Foreskin melanocyte (primary cell): ENCODE measurements at places on chromosomes 6 and 20.

DNA sequence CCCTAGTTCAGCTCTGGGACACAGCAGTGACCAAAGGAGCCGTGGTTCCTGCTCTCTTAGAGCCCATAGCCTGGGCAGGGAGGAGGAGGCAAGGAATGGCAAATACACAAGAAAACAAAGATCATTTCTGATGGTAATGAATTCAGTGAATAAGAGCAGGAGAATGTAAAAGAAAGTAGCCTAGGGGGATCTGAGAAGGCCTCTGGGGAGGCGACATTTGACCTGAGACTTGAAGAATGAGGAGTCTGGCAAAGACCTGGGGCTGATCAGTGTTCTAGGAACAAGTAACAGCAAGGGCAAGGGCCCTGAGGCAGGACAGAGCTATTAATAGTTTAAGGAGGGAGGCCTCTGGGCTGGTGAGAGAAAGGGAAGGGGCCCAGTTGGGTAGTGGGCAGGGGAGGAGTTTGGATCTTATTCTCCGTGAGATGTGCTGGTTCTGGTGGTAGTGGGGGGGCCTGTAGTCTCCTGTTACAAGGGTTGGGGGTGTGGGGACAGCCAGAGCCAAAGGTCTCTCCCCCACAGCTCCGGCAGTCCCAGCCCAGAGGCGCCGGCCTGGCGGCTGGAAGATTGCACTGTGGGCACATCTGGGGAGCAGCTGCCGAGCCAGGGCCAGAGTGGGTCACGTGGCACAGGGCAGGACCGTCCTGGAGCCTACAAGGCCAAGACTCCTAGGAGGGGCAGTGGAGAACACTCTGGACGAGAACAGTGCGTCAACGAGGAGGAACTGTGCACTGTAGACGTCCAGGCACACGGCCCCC is 9.3 kb upstream of the ID1 start:
- peak; percentile 63 for DNase-seq

- DNase-seq, result no peak
Measured at GRCh38 chr6:42375007-42375635, 76.6 kb downstream of the TRERF1 start.

DNA sequence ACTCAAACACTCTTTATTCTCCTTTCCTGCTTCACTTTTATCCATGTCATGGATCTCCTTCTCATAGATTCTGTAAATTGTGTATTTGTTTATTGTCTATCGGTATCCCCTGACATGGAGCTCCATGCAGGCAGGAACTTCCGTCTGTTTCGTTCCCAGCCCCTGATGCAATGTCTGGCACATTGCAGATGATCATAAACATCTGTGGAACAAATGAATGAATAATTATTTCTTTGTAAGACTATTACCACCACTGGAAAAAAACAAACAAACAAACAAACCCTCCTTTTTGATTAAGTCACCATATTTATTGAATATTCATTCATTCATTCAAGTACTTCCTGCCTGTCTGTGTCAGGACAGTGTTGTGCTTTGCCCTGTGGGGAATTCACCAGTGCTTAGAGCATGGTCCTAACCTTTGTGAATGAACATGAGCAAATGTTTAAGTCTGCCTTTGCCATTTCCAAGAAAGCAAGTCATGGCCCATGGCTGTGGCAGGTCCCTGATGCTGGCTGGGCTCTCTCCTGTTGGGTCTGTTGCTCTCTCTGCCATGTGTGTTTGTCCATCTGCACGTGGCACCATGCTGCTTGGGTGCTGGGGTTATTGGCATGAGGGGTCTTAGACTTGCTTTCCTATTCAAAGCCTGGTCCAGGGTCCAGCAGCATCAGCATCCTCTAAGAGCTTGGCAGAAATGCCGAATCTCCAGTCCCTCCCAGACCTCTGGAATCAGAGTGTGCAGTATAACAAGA is 47.5 kb upstream of the NAA20 start:
- no peak for DNase-seq

DNA sequence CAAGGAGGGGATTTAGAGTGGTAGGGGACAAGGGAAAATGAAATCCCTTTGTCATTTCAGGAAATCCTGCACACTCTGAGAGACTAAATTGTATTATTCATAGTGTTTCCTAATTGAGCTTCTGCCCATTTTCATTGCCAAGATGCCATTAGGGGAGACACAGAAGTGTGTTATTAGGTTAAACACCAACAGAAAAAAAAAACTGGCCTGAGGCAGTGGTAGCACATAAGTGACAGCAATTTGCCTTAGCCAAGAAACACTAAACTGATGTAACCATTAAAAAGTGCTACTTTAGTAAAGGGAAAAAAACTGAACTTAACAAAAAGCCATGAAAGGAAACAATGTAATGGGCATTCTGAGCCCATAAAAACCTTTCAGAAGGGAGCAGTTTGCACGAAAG is 270.5 kb upstream of the PLN start:
- no peak for DNase-seq

- peak; percentile 14 for DNase-seq
Measured at GRCh38 chr20:57498425-57499400, 26.2 kb downstream of the CTCFL start.

DNA sequence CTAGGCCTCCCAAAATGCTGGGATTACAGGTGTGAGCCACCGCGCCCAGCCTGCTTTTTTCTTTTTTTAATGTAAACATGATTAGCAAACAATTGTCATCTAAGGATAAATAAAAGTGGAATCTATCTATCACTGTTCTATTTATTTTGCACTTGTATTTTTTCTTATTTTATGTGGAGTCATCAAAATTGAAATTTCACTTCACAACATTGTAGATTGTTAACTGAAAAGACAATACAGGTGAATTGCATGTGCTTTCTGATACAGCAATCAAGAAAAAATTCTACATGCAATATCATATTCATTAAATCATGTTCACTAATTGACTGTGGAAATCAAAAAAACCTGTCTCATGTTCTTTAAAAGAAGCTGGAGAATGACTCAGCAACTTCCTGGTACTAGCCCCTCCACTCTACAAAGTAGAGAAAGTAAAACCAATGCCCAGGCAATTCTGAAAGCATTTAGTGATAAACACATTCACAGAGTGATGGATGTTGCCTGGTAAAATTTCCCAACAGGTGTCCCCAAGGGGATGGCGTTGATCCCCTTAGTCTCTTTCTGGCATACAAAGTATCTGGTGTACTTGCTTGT is 10.7 kb upstream of the RFX6 start:
- DNase-seq, result no peak

- DNase-seq, result no peak
Measured at GRCh38 chr20:48604936-48605335, 222.9 kb downstream of the PREX1 start.

GRCh38 chr6:156585859-156586258 is 191.3 kb upstream of the ARID1B start:
- DNase-seq, result no peak

DNA sequence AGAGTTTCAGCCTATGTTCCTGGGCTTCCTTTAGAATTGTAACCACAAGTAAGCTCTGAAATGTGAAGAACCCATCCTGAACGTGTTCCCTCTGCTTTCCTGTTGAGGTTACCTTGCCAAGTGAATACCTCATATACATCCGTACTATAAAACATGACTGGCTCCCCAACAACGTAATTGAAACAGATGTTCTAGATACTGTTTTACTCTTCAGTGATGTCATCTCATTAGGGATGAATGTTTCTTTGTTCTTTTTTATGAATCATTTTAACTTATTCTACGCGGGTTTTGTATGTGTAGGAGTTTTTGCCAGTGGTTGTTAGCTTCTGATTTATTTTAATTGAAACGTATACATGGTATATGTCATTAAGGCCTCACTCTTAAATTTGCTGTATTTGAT is 166.8 kb downstream of the SAMD5 start:
- DNase-seq, result no peak

GRCh38 chr20:51199920-51200319 is 177.0 kb upstream of the KCNG1 start:
- no peak for DNase-seq

DNA sequence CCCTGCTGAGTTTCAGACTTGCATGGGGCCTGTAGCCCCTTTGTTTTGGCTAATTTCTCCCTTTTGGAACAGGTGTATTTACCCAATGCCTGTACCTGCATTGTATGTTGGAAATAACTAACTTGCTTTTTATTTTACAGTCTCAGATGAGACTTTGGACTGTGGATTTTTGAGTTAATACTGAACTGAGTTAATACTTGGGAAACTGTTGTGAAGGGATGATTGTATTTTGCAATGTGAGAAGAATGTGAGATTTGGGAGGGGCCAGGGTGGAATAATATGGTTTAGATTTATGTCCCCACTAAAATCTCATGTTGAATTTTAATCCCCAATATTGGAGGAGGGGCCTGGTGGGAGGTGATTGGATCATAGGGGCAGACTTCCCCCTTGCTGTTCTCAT is 99.1 kb upstream of the IRAK1BP1 start:
- DNase-seq, result no peak

GRCh38 chr20:23315099-23315498 is 35.5 kb upstream of the NXT1 start:
- DNase-seq, result no peak

GRCh38 chr6:149963462-149964307 is at the start of gene ULBP1:
ULBP1 (plus strand) TSS chr6:149963943; CDS start chr6:149964050, 107 bp downstream.
- DNase-seq, result peak; percentile 26

DNA sequence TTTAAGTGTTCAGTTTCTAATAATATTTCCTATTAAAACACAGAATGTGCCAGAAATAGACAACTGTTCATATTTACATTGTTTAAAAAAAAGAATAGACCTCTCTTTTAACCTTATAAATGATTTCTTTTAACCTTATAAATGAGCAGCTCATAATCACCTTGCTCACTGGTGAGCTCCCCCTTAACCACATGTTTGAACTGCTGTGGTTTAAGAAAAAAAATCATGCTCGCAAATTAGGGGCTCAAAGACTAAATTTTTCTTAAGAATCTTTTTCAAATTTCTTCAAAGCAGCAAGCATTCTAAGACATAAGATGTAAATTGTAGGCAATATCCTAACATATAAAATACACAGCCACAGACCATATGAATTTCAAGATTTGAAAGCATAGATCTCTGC is 32.8 kb downstream of the FAM8A1 start:
- no peak for DNase-seq

DNA sequence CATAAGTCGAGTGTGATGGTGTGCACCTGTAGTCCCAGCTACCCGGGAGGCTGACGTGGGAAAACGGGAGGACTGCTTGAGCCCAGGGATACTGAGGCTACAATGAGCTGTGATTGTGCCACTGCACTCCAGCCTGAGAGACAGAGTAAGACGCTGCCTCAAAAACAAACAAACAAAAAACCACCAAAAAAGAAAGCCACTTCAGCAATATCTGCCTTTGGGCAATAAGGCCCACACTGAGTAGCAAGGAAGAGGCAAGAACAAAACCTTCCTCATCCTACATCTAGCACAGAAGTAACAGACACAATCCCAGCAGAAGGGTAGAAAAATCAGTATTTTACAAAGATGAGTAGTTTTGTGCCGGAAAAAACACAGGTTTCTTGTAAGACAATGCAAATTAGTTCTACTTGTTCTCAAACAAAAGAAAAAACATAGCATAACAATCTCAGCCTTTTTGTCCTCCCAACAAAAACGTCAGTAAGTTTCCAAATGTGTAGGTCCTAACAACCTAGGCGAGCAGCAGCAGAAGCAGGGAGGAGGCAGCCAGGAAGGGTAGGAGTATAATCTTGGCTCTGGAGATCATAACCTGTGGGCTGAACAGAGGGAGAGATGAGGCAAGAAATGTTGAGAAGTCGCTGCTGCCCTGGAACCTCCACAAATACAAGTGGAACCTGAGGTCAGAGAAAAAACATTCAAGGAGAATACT is 5.7 kb downstream of the PPP1R10 start:
- DNase-seq, result no peak

GRCh38 chr6:55299286-55299985 is 27.8 kb upstream of the GFRAL start:
- no peak for DNase-seq

DNA sequence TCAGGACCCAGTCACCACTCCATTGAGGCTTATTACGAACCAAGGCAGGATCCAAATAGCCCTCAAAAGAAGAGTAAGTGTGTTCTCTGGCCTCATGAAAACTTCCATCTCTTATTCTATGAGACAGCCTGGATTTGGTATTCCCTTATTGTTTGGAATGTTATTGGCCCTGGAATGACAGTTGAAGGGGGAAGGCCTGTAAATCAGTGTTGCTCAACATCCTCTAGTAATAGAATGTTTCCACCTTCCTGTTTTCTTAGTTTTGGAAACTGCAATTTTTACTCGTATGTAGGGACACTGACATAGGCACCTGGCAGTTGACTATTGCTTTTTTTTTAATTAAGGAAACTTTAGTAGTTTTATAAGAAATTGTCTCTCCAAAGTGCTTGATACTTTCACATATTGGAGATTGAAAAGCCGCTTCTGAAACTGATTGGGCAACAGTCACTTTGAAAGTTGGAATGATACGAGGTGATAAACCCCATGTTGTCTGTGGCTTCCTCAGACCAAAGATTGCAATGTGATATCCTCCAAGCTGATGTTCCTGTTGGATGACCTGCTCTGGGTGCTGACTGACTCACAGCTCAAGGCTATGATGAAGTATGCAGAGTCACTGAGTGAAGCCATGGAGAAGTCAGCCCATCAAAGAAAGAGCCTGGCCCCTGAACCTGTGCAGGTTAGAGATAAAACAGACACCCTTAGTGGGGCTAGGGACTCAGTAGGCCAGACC is 43.1 kb downstream of the BLTP3A start:
- DNase-seq, result no peak

- DNase-seq, result peak; percentile 38
Measured at GRCh38 chr20:33812152-33812849, 1.2 kb downstream of the CHMP4B start.

DNA sequence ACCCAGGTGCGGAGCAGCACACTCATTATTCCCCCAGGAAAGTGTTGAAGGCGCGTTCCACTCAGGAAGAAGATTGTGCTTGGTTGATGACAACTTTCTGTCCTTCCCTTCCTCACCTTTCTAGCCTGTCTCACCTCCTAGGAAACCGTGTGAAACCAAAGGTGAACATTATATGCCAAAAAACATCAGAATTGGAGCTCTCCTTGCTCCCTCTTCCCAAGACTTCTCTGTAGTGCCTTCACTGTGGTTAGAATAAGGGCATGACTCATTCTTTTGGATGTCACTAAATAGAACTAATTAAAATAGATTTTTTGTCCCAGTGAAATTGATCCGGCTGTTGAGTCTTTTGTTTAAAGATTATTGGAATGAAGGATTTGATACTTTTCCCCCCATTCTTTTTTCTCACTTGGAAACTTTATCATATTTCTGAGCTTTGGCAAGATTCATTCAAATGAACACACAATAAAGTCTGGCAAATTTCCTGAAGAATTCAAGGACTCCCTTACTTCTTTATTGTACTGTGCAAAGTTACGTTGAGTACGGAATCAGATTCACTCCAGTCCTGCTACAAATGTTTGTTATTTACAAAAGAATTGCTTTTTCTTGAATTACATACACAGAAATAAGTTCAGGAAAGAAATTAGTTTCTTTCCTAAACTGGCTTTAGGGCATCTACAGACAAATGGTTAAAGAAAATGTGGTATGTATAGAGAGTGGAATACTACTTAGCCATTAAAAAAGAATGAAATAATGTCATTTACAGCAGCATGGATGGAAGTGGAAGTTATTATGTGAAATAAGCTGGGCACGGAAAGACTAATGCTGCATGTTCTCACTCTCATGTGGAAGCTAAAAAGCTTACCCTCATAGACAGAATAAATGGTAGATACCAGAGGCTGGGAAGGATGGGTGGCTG is 142.8 kb upstream of the AKAP12 start:
- DNase-seq, result no peak
